ENCODE measurements at places on chromosomes 12 and 14.

GRCh38 chr12:40688085-40688725 is 4.0 kb upstream of the CNTN1 start:
- DNase-seq = no peak

- no peak for DNase-seq
Observed at GRCh38 chr12:66697404-66697803, 18.5 kb upstream of the GRIP1 start.

GRCh38 chr12:91703491-91704283 is 442.0 kb downstream of the BTG1 start:
- DNase-seq = no peak

DNA sequence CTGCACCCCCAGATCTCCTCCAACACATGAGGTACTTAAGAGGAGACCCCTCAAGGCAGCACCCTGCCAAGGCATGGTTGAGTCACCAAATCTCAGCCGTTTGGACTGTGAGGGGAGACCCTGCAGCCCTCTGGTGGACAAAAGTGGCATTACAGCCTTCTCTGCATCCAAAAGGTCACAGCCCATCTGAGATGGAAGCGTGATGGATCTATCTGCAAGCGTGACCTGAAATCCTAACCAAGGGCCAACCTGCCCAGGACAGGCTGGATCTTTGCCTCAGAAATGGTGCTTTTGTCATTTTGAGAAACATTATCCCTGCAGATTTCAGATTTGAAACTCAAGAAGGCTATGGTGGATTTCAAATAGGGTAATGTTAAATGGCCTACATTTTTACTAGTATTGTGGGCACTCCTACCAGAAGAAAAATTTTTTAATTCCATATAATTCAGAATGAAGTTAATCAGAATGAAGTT is 23.7 kb upstream of the DHRS4 start:
- DNase-seq = peak; percentile 61

DNA sequence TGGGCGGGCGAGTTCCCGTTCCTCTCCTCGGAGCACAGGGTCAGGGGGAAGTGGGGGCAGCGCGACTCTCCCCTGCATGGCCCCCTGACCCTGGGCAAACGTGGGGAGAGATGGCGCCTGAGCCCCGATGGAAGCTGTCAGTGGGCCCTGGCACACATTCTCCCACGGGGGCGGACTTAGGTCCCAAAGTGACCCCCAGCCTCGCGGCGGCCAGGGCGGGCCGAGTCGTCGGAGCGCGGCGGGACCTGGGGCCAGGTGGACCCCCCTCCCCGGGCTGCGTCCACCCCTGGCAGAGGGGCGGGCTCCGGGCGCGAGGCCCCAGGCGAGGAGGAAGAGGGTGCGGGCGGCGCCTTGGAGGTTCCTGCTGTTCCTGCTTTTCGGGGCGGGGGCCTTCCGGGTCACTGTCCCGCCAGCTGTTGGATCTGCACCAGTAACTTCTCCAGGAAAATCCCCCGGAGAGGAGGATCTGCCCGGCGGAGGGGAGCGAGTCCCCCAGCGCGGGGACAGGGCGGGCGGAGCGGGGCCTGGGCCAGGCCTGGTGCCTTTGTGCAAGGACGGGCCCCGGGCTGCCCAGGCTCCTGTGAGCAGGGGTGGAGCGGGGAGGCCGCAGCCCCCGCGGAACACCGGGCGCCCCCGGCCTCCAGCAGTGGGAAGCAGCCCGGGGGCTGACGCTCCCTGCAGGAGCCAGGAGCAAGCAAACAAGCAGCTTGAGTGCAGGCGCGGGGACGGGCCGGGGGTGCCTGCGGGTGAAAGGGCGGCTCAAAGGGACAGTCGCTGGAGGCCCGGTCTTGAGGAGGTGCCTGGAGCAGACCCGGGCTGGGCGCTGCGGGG is 15.3 kb downstream of the TNFAIP2 start:
- no peak for DNase-seq

- no peak for DNase-seq
Observed at GRCh38 chr14:57022608-57023007, 212.3 kb upstream of the OTX2 start.

- no peak for DNase-seq
Observed at GRCh38 chr12:43937947-43938346, 102.1 kb downstream of the TMEM117 start.

- peak; percentile 91 for DNase-seq
Observed at GRCh38 chr14:76151398-76152332, at the start of gene GPATCH2L. Gene GPATCH2L, plus strand, starts transcription at chr14:76151922. Its CDS starts 2,442 bp downstream, at chr14:76154364.

- DNase-seq = no peak
Observed at GRCh38 chr14:100523131-100523842, 63.9 kb downstream of the BEGAIN start.

- DNase-seq = no peak
Observed at GRCh38 chr12:71477609-71478008, 38.0 kb downstream of the LGR5 start.

DNA sequence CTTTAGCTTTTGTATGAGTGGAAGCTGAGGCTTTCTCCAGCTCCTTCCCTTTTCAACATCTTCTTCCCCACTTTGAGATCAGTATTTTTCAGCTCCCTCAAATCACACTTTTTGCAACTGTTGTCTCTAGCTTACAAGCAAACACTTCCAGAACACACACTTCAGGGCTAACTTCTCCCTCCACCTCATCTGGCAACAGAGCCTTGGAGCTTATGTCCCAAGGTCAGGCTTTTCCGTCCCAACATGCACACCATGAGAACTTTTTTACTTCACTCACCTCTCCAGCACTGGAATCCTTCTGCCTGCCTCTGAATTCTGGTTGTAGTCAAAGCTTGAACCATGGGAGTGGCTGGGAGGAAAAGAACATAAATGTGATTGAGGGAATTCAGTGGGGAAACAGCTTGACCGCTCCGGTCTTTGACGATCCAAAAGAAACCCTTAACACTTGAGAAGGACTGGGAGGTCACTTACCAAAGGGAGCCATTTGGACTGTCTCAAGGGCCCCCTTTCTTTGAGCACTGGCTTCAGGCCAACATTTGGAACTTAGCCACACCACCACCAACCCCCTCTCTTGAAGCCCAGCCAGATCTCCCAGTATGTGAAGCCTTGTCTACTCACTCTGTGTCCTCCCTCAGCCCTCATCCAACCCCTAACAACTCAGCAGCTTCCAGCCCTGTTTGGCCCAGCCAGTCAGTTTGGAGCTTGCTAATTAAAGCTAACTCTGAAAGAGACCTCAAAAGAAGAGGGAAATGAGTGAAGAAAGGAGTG is 3.9 kb upstream of the BLOC1S1 start:
- DNase-seq = no peak

Measured in GDM1 (cell line).